Colonic mucosa (tissue), 4 donors: ENCODE measurements at places on chromosomes 11 and 22. TPM values are rescaled to one million over a fixed set of nuclear protein-coding genes. Genes with fewer than 3 reads are reported as not detected.

DNA sequence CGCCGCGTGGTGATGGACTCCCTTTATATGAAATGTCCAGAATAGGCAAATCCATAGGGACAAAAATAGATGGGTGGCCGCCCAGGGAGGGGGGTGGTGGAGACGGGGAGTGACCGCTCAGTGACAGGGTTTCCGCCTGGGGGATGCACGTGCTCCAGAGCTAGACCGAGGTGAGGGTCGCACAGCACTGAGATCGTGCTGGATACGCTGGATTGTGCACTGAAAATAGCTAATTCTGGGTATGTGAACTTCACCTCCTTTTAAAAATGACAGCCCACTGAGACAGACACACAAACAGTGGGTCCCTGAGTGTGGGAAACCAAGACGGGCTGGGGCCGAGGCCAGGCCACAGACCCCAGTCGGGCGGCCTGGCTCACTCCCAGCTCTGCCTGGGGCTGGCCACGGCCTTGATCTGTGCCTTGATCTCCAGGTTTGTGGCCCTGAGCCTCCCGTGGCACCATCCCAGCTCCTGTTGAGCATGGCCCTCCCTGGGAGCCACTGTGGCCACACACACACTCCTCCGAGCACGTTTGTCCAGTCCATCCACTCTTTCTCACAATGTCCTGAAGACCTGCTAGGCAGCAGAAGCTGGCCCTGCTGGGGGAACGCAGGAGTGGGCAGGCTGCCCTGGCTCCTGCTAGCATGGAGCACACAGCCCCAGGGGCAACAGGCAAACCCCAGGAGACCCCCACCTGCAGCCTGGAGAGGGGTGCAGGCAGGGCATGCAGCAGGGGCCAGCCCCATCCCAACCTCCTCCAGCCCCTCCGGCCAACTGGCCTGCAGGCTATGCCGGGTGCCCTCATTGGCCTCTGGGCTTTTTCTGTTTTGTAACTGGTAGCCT lies 41.0 kb upstream of the TH start:
- DNase-seq = peak; percentile 18

DNA sequence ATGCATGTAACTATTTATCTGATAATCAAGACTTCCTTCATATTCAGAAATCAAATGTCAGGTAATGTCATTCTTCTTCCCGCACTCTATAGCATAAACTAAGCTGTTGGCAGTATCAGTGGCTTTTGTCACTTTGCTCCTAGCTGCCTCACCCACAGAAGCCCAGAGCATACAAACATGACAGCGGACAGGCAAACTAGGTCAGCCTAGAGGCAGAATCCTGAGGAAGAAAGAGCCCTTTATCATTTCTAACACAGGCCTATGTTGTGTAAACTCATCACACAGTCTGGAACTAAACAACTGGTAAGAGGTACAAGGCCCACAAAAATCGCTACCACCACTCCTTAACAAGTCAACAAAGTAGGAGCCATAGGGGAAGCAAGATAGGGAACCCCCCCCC lies 21.0 kb downstream of the GUCY1A2 start:
- no peak for DNase-seq

DNA sequence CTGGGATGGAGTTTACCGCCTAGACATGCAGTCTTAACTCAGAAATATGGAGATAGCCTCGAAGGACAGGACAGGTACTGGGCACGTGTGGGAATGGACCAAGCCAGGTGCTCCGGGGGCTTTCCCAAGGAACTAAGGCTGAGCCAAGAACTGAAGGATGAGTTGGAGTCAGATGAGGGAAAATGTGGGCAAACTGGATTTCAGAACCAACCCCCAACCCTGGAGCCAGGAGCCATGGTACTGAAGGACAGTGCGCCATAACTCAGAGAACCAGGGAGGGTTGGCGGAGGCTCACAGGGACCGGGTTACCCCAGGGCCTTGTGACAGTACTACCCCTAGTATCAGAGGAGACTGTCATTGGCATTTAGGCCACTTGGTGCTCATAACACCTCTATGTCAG lies 2.5 kb upstream of the MIF start:
- DNase-seq = no peak

The SAA1 gene
- total RNA-seq = 3.7 TPM
